ENCODE measurements at places on chromosomes 1 and 21.

GRCh38 chr1:1869469-1869868, 21.4 kb downstream of the GNB1 start:
- DNase-seq, result no peak

GRCh38 chr1:24311741-24312140, 7.4 kb upstream of the GRHL3 start:
- no peak for DNase-seq

DNA sequence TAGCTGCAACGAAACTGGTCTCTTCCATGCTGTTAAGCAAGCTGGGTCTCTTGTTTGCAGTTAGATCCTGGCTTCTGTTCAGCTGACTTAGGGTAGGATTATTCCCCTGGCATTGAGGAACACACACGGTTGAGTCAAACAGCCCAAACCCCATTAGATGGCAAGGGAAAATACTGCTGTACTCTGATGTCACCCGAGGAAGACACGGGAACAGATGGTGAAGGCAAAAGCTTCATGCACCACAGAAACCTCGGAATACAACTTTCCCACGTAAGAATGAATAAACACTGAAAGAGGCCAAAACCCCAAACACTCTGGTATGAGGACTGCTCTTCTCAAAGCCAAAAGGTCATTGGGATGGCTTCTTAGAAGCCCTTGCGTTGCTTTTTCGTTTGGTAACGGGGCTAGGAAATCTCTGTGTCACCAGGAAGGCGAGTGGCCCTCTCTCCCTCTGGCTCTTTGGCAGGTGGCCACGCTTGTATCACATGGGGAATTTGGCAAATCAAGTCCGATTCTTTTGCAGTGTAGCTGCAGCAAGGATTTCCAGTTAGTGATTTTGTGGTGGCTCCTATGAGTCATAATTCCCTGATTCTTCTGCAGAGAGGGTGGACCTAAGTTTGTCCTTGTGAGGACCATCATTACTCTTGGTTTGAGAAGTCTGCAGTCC, 16.7 kb upstream of the LYST start:
- DNase-seq, result peak; percentile 89

DNA sequence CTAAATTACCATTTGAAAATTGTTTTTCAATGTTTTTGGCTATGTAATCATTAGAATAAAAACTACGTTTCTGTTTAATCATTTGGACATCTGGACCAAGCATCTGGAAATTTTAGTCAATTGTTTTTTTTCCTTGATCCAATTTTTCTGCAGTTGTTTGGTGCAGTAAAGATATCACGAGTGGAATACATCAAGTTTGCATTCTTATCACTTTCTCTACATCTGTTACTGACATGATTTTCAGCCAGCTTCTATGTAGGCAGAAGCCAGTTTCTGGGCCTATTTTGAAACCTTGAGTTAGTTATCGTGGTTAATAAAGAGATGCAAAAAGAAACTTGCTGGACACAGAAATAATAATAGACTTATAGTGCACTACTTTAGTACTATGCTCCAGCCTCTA, 277.9 kb upstream of the ADAMTS5 start:
- DNase-seq, result no peak

DNA sequence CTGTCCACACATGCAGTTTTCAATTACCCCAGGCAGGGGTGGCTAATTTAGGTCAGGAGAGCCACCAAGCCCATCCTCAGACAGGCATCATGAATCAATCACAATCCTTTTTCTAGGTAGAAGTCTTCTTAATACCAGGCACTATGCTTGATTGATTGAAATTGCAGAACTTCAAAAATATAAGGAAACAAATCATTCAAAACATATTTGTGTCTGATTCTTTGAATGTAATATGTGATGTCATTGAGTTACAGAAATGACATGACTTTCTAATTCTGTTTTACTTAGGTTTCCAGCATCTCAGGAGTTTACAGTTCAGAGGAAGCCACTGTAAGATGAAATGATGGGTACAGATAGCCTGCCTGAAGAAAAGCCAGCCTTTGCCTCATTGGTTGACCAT, 26.7 kb downstream of the RXRG start:
- no peak for DNase-seq
